ENCODE measurements at places on chromosomes 3 and 15.
A peak's percentile ranks its signal among the peaks of the same experiment; 100 is the strongest.

DNA sequence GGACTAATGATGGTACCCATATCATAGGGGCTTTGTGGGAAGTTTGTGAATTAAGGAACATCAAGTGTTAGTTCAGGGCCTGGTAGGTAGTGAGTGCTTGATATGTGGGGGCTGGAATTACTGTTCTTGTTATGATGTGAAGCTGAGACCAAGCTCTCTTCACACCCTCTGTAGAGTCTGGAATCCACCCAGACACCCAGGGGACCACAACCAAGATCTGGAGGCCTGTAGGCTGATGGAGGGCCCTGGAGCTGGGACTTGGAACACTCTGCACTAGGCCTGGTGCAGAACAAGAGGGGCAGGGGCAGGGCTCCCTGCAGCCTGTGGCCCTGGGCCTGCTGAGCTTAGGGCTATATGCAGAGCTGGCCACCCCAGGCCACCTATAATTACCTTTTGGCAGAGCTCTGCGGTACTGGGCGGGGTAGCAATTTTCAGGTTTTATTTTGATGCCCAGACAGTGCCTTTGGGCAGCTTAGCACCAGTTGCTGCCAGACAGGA is 13.1 kb upstream of the PRKCD start:
- DNase-seq, result no peak

DNA sequence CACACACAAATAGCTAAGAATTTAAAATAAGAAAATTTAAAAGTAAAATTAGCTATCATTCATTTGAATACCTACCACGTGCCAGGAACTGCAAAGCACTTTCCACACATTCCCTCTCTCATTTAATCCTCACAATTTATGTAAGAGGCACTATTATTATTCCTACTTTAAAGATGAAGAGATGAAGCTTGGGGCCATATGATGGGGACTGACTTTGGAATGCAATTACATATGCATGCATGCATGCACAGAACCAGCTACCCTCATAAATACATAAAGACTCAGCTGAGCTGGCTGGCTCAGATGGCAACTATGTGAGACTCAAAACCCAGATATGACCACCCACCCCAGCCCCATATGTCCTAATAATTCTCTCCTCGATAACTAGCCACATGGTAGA is 31.7 kb upstream of the THUMPD3 start:
- no peak for DNase-seq

DNA sequence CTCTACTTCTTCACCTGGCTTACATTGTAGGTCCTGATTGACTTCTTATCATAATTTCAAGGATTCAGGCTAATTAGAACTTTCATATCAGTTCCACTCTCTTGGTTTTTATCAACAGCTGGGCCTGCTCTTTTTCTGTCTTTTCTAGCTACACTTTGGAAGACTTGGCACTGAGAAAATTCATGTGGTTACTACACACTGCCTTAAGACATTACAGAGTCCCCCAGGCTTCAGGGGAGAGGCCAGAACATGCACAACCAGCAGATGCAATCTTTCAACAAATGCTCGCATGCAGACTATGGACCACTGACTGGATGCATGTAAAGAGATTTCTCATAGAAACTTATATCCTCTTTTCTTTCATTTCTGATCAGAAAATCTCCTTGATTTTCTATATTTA is 423.5 kb downstream of the TUSC7 start:
- DNase-seq, result no peak

DNA sequence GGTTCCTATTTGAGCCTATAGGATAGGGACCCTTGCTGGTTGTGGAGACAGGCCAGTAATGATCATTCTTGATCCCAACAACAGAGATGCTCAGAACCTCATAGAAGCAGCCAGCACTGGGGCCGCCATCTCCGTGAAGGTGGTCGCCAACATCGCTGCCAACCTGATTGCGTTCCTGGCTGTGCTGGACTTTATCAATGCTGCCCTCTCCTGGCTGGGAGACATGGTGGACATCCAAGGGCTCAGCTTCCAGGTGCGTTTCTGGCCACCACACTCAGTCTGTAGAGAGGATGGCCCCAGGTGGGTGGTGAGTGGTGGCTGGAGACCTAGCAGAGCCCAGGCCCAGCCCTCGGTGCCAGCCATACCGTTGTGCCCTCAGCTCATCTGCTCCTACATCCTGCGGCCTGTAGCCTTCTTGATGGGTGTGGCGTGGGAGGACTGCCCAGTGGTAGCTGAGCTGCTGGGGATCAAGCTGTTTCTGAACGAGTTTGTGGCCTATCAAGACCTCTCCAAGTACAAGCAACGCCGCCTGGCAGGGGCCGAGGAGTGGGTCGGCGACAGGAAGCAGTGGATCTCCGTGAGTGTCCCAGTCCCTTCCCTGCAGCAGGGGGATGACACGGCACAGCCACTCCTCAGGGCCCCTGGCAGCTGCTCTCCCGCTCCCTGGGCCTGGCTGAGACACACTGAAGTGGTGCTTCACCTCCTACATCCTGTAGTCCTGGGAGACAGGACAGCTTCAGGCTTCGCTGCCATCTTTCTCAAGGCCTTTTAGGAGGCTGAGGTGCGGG is 46.5 kb upstream of the PDE8A start:
- DNase-seq, result no peak

DNA sequence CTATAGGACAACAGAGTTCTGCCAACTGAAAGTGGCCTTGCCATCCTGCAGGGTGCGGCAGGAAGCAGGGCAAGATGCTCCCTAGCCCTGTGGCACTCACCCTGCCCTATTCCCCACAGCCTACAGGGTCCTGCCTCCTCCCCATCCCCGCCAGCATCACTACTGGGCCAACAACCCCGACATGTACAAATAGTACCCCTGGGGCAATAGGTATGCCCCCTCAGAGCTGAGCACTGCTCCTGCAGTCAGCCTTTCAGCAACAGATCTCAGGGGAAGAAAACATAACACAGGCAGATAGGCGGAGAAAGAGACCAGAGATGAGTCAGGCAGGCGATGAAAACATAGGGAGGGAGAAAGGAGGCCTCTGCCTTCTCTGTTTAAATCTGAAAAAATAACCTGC is 74.7 kb downstream of the XXYLT1 start:
- peak; percentile 34 for DNase-seq

- DNase-seq, result no peak
Measured at GRCh38 chr15:64490598-64491259, 30.4 kb downstream of the ZNF609 start.

- no peak for DNase-seq
Measured at GRCh38 chr3:54572197-54572895, 355.5 kb downstream of the LRTM1 start.

GRCh38 chr15:23686466-23687142 is 501 bp downstream of the NDN start:
- DNase-seq, result no peak

DNA sequence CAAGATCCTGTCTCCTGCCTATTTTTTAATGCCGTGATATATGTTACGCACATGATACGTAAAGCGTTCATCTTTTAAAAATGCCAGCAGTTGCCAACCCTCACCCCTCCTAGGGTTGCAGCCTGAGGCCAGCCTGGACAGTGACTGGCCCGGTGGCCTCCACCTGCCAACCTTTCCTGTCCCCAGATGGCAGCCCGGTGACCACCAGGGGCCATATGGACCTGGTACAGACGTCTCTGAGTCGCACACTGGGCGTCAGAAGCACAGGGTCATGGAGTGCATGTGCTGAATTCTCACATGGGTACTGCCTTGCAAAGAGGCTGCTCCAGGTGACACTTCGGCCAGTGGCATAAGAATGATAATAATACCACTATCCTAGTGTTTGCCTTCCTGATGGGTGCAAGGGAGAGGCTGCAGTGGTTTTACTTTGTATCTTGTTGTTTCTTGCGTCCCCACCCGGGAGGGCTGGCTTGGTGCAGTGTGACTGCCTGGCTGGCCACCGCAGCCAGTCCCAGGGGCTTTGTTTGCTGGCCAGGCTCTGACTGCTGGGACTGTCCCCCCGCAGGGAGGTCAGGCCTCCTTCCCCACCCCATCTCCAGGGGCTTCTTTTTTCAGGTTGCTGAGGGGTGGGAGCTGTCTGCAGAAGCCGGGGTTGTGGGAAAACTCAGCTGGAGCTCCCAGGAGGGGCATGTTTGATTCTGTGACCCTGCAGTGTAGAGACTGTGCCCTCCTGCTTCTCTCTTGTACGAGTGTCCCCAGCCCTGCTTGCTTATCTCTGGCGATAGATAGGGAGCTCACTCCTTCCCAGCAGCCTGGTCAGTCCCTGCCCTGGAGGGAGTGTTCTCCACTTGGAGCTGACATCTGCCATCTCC is 16.9 kb downstream of the FBLN2 start:
- no peak for DNase-seq

DNA sequence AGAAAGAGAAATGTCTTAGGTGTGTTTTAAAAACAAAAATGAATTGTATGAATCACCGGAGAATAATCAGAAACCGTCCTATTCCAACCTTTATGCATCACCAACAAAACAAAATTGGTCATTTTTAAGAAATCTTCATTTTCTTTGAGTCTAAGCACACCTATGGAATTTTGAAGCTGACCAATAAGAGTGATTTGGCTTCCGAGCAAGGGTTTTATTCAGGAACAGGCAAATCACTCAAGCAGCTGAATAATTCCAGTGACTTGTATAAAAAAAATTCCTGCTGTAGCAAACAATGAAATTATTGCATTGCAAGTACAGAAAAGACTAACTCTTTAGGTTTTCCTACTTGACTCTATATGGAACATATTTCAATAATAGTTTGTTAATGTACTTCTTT is 83.8 kb upstream of the FNDC3B start:
- DNase-seq, result no peak

DNA sequence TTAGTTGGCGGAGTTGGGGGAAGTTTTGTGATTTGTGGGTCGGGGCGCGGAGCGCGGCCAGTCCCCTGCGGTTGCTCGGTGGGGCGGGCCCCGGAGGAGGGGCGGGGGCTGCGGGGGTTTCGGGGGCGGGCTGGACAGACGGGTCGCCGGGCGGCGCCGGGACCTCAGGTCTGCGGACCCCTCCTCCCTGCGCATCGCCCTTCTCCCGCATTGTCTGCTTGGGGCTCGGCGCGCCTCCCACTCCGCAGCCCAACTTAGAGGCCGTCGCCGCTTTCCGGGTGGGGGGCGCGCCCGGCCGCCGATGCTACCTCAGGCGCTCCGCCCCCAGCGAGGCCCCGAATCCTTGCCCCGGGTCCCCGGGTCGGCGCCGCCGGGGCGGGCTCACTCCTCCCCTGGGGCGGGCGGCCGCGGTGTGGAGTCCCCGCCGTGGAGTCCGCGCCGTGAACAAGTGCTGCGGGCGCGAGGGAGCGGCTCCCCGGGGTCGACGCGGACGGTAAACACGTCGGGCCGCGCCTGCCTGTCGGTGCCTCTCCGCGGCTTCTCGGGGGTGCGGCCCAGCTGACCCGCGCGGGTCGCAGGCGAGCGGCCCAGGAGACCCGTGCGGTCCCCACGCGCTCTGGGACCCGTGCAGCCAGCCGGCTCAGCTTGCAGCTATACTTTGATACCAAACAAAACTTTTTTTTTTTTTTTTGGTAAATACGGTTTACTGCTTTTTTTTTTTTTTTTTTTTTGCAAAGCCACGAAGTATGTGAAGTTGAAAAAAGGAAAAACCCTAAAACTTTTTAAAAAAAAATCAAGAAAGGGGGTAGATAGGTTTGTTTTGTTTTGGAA is 624 bp downstream of the AKAP13 start:
- DNase-seq, result peak; percentile 39

All from RWPE1 (cell line).